ENCODE measurements at places on chromosomes 11 and 22.

- DNase-seq, result no peak
Observed at GRCh38 chr11:126477535-126478305, 122.2 kb downstream of the ST3GAL4 start.

DNA sequence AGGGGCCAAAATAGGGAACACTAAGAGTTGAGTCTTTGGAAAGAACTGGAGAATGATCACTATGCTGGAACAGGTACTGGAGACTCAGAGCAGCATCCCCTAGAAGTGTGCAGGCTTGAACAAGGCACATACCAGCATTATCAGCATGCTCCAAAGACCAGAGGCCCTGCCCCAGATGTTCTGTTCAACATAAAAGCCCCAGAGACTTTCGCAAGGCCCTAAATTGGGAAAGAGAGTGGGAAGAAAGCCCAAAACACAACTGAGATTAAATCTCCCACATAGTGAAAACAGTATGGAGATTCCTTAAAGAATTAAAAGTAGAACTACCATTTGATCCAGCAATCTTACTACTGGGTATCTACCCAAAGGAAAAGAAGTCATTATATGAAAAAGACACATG is 9.4 kb downstream of the CNGA4 start:
- no peak for DNase-seq

- no peak for DNase-seq
Observed at GRCh38 chr11:117879516-117880480, 3.3 kb upstream of the FXYD6 start.

DNA sequence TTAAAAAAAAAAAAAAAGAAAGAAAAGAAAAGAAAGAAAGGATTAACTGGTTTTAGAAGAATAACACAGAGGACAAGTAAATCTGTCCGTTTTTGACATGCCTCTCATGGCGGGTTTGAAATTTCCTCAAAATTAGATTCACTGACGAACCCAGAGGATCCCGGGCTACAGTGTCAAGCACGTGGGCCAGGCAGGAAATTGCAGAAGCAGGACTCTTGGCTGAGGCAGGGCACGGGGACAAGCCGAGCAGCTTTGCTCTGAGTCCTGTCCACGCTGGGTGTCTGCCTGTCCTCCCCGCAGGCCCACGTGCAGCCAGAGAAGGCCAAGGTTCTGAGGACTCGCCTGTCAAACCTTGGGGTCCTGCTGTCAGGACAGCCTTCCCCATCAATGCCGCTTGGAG is 24.7 kb downstream of the GAL start:
- DNase-seq, result no peak

DNA sequence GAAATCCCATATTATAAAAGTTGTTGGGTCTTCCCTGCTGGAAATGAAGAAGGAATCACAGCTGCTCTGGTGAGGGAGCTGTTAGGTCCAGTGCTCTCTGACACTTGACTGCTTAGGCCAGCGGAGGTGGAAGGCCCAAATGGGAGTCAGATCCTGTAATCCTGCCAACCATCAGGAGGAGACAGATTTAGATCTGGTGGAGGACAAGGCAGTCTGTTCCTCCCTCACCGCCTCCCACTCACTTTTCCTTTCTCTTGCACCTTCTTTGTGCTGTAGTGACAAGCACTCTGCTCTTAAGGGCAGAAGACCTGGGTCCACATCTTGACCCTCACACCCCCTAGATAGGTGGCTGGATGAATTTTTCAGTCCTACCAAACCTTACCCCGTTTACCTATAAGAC is 59.7 kb upstream of the CHST1 start:
- no peak for DNase-seq

DNA sequence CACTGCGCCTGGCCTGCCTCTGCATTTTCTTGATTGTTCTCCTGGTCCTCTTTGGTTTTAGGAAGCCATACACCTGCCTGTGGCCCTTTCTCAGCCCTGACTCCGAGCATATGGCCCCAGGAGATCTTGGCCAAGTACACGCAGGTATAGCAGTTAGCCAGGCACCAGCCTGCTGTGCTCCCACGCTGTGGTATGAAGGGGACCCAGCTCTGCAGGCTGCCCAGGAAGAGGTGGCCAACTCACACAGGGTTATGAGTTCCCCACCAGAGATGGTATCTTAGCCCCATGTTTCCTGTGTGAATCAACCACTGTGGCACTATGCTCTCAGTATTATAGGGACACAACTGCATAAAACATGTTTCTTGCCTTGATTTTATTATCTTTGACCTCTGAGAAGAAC is 31.1 kb downstream of the SGSM3 start:
- DNase-seq, result peak; percentile 54

Data from activated gamma-delta T cell treated with anti-CD3 and anti-CD28 coated beads, Interleukin-2, amount 50 U/mL, for 16 hours (primary cell).